ENCODE measurements at places on chromosomes 11 and 22. TPM values are rescaled to one million over a fixed set of nuclear protein-coding genes. Genes with fewer than 3 reads are reported as not detected.

GRCh38 chr22:23579870-23580575 lies at the start of gene IGLL1:
TSS of gene IGLL1 (minus strand) at chr22:23580290. CDS start at chr22:23580190, 100 bp downstream.
- H3K36me3 ChIP-seq: no peaks in the 10 kb centered on the region
- no peak within 1 kb of the TSS for H3K4me3 ChIP-seq
- DNase-seq: no peak
- H3K27ac ChIP-seq: no peak within 1 kb of the TSS
- H3K4me1 ChIP-seq: no peaks in the 10 kb centered on the region

- H3K36me3 ChIP-seq: peaks cover 6% of the 10 kb centered on the region
- H3K27me3 ChIP-seq: no peaks in the 10 kb centered on the region
- DNase-seq: no peak
Observed at GRCh38 chr11:97567801-97568200, 1178.0 kb downstream of the JRKL start.

DNA sequence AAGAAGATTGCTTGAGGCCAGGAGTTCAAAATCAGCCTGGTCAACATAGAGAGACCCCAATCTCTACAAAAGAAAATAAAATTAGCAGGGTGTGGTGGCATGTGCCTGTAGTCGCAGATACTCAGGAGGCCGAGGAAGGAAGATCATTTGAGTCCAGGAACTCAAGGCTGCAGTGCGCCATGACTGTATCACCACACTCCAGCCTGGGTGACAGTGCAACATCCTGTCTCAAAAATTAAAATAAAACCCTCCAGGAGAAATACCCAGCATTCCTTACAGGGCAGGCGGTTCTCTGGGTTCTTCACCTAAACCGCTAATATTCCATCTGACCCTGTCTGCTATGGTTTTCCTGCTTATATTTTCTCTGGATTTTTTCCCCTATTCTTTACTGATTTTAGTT lies 13.5 kb downstream of the TCF20 start:
- H3K4me1 ChIP-seq: peaks cover 80% of the 10 kb centered on the region
- H3K36me3 ChIP-seq: no peaks in the 10 kb centered on the region
- peak overlapping the region; percentile 40 for H3K4me3 ChIP-seq
- peak overlapping the region; percentile 28 for H3K27ac ChIP-seq
- DNase-seq: no peak

The ISX gene
- polyA plus RNA-seq: not detected

Measured in immature natural killer cell (primary cell).